Motor neuron (in vitro differentiated cells): ENCODE measurements at places on chromosomes 3 and 15. TPM values are rescaled to one million over a fixed set of nuclear protein-coding genes. Genes with fewer than 3 reads are reported as not detected.

Gene DNAH12
- 6.6 and 9.7 TPM in 2 replicates for total RNA-seq

GRCh38 chr3:14423197-14423743 is 20.9 kb downstream of the SLC6A6 start:
- ATAC-seq = no peak

DNA sequence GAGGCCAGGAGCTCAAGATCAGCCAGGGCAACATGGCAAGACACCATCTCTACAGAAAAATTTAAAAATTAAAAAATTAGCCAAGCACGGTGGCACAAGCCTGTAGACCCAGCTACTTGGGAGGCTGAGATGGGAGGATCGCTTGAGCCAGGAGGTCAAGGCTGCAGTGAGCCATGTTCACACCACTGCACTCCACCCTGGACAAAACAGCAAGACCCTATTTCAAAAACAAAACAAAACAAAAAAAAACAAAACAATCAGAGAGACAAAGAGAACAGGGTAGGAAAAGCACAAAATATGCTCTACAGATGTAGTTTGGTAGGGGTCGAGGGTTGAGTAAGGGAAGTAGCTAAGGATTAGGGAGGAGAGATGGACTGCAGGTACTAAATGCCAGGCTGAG is 3.4 kb downstream of the DYNLT2B start:
- no peak for ATAC-seq

DNA sequence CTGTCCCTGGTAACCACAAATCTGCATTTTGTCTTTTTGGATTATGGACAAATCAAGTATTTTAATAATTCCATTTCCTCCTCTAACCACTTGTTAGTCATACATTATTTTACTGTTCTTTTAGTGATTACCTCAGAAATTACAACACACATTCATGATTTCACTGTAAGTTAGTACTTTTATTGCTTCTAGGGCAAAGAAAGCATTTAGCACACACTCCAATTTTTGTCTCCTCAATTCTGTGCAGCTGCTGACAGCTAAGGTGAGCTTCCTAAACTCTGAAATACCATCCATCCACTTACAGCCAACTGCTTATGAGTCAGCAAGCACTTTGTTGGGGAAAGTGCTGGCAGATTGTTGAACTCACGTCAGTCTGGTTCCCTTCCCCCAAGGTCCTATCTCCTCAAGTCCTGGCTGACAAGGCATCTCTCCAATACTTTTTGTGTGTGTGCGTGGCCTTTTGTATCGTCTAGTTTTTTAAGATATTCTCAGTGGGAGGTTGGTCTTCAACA is 49.4 kb upstream of the TNFAIP8L3 start:
- ATAC-seq = no peak

GRCh38 chr15:101225658-101226057 is 26.2 kb downstream of the CHSY1 start:
- ATAC-seq = no peak
